Stimulated activated CD4-positive, alpha-beta T cell treated with anti-CD3 and anti-CD28 coated beads, Interleukin-1b, Interleukin-23, amount 100 ng/mL, for 48 hours (primary cell): ENCODE measurements at places on chromosomes 2 and 18.

DNA sequence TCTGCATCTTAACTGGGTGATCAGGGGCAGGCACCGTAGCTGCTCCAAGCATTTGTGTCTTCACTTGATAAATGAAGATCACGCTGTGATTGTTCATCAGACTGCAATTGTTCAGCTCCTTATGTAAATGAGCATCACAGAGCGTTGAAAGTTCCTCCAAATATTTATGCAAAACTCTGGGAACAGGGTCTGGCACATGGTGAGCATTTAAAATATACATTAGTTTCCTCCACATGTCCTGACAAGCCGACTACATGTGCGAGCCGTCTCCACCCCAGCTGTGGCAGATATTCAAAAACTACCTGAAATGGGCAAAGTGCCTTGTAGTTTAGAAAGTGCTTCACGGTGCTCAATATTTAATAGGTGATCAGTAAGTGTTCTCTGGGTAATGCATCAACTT is 175.1 kb upstream of the ID2 start:
- no peak for DNase-seq

DNA sequence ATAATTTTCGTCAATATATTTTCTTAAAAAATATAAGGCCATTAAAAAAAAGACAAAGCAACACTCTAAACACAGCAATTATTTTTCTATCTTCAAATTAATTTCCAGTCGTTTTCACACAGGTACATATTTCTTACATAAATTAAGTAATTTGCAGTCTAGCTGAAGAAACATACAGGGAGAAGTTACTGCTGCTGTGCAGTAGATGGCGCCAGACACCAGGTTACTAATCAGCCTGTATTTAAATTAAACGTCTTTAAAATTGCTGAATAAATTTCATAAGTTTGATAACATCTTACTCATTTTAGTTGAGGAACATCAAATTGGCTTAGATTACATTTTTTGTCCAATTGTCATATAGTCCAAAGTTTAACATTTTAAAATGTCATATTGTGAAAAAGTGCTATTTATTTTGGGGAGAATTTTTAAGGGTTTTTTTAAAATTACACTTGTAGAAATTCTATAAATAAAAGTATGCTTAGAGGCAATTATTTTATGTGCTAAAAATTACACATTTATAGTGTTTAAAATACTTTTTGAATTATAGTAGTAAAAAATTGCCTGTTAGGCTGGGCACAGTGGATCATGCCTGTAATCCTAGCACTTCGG is 88.4 kb downstream of the PMAIP1 start:
- DNase-seq = peak; percentile 46

DNA sequence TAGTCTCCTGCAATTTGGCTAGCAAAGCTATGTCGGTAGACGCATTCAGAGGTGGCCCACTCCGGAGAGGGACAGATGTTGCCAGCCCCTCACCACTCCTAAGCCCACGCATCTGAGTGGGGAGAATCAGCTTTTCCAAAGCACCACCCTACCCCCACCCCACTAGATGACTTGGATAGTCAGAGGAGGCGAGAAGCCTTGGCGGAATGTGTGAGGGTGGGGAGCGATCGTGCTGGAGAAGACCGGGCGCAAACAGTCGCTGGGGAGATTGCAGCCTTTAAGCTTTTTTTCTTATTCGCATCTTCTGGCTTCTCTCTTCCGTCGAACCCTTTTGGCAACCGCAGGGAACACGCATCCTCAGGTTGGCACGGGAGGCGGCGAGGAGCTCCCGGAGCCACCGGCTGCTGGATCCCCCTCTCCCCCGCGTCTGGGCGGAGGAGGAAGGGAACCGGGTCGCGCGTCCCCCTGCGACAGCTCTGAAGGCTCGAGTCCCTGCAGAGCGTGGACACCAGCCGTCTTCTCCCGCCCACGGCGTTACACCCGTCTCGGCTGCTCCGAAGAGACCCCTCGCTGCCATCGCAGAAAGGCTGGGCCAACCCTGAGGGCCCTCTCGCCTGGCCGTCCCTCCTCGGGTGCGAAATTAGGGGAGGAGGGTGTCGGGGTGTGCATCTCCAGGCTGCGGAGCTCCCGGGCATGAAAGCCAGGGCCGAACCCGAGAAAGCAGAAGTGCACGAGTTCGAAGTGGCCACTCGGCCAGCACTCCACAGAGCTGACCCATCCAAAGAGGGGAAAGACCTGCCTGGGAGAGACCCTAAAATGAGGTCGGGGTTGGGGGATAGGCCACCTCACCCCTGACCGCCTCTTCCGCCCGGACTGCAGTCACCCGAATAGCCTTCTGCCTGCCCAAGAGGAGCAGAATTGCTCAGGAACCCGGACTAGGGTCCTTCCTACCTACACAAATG is 12.2 kb downstream of the EVX2 start:
- DNase-seq = no peak

DNA sequence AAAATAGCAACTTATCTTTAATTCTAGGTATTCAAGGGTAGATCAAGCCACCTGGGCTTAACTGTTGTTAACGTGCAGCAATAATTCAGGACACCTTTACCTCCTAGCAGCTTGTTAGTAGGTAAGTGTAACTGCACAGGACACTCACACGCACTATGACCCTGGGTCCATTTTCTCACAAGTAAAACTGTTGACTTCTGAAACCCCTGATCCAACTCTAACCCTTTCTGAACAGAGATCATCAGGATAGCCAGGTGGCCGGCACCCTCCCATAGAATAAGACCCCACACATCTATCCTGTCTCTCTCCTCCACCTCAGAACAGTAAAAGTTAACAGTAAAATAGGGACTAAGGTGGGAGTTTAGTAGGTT is 610 bp downstream of the SPC25 start:
- DNase-seq = no peak

GRCh38 chr2:240959941-240960308 is 38.5 kb upstream of the SNED1 start:
- no peak for DNase-seq

DNA sequence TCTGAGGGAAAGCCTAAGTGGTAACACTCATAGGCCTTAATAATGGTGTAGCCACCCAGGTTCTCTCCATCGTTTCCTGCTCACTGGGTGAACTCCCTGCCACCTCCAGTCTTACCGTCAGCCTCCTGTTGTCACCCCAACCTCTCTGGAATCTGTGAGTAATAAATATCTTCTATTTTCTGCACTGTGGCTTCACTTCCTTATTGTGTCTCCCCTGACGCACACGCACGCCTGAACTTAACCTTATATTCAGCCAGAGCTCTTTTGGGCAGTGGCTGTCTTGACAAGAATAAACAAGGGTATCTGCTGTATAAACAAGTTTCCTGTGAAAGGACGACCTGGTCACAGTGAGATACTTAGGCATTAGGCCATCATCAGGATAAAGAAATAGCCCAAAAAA is 467.2 kb downstream of the SPAG16 start:
- DNase-seq = no peak

- DNase-seq = no peak
Observed at GRCh38 chr2:158004126-158004764, 97.4 kb upstream of the UPP2 start.
